ENCODE measurements at places on chromosomes 6 and 20. TPM values are rescaled to one million over a fixed set of nuclear protein-coding genes. Genes with fewer than 3 reads are reported as not detected.

GRCh38 chr6:28985462-28986164 lies 19.5 kb downstream of the ZNF311 start:
- no peaks in the 10 kb centered on the region for H3K4me1 ChIP-seq
- H3K27ac ChIP-seq, result peak overlapping the region; percentile 47
- peak; percentile 98 for DNase-seq
- peak overlapping the region; percentile 90 for H3K4me3 ChIP-seq
- no peaks in the 10 kb centered on the region for H3K27me3 ChIP-seq

DNA sequence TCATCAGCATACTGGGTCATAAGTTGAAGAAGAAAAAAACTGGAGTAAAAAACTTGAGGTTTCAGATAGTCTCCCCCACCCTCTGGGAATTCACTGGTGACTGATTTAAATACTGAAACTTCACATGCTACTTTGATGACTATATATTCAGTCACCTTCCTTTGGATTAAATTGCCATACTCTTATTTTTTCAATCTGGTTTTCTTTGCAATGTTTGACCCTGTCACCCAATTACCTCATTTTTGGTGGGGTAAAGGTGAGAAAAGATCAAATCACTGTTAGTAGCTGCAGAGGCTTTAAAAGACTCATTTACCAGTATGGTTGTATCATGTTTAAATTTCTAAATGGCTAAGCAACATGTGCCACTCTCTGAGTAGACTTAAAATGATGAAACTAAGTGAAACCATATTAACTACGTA lies 862.7 kb upstream of the FLRT3 start:
- H3K4me3 ChIP-seq, result no peak overlapping the region
- H3K27ac ChIP-seq, result no peak overlapping the region
- no peaks in the 10 kb centered on the region for H3K36me3 ChIP-seq
- DNase-seq, result no peak
- H3K27me3 ChIP-seq, result no peaks in the 10 kb centered on the region

DNA sequence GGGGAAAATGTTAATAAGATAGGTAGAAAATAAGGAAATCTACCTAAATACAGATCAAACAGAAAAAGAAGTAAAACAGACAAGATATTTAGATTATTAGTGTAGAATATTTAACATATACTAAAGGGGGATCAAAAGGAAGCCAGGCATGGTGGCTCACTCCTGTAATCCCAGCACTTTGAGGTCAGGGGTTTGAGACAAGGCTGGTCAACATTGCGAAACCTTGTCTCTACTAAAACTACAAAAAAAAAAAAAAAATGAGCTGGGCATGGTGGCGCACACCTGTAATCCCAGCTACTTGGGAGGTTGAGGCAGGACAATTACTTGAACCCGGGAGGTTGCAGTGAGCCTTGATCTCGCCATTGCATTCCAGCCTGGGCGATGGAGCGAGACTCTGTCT lies 55.5 kb downstream of the AFDN start:
- H3K36me3 ChIP-seq, result no peaks in the 10 kb centered on the region
- no peak for DNase-seq
- no peak overlapping the region for H3K27ac ChIP-seq
- H3K4me3 ChIP-seq, result no peak overlapping the region
- no peaks in the 10 kb centered on the region for H3K4me1 ChIP-seq

Gene C6orf58
- total RNA-seq, result not detected

GRCh38 chr20:57712851-57713504 lies 3.2 kb upstream of the PMEPA1 start:
- peaks cover 16% of the 10 kb centered on the region for H3K27me3 ChIP-seq
- H3K27ac ChIP-seq, result no peak overlapping the region
- no peak for DNase-seq
- no peaks in the 10 kb centered on the region for H3K4me1 ChIP-seq
- no peak overlapping the region for H3K4me3 ChIP-seq
- no peaks in the 10 kb centered on the region for H3K36me3 ChIP-seq

GRCh38 chr20:57412347-57413029 lies 21.3 kb downstream of the RBM38 start:
- no peak overlapping the region for H3K27ac ChIP-seq
- H3K4me3 ChIP-seq, result no peak overlapping the region
- peaks cover 3% of the 10 kb centered on the region for H3K27me3 ChIP-seq

DNA sequence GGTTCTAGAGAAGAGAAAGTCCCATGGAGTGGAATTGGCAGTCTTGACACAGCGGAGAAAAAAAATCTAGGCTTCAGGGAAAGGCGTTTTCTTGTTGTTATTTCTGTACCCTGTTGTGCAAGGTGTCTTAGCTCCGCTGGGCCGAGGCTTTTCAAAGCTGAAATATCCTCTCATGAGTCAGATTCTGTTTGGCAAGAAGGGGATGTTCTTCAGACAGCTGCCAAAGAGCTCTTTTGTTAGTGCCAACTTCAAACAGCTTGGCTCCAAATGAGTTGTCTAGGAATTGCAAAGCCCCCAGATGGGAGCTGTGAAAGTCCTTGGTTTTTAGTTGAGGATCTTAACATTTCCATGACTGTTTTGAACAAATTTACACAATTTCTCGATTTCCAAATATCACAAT lies 45.6 kb downstream of the LRRN4 start:
- DNase-seq, result peak; percentile 97
- peaks cover 2% of the 10 kb centered on the region for H3K4me1 ChIP-seq
- peaks cover 5% of the 10 kb centered on the region for H3K36me3 ChIP-seq
- peak overlapping the region; percentile 13 for H3K27ac ChIP-seq
- peak overlapping the region; percentile 94 for H3K4me3 ChIP-seq

GRCh38 chr20:41394931-41395666 lies 28.5 kb upstream of the EMILIN3 start:
- H3K27ac ChIP-seq, result no peak overlapping the region
- H3K4me1 ChIP-seq, result no peaks in the 10 kb centered on the region
- H3K4me3 ChIP-seq, result no peak overlapping the region
- DNase-seq, result no peak
- H3K27me3 ChIP-seq, result no peaks in the 10 kb centered on the region
- no peaks in the 10 kb centered on the region for H3K36me3 ChIP-seq

Gene LY6G6C
- total RNA-seq, result not detected
